ENCODE measurements at places on chromosomes 13 and 19. TPM values are rescaled to one million over a fixed set of nuclear protein-coding genes. Genes with fewer than 3 reads are reported as not detected.
A peak's percentile ranks its signal among the peaks of the same experiment; 100 is the strongest.

NUDT15 gene
- total RNA-seq = 47.8 TPM

- DNase-seq = peak; percentile 81
Measured at GRCh38 chr13:20160306-20161274, at the start of gene GJA3. GJA3 (minus strand) TSS chr13:20161052; CDS start chr13:20143288, 17,764 bp downstream.

GRCh38 chr13:30711375-30711774 lies 24.0 kb upstream of the ALOX5AP start:
- no peak for DNase-seq

DNA sequence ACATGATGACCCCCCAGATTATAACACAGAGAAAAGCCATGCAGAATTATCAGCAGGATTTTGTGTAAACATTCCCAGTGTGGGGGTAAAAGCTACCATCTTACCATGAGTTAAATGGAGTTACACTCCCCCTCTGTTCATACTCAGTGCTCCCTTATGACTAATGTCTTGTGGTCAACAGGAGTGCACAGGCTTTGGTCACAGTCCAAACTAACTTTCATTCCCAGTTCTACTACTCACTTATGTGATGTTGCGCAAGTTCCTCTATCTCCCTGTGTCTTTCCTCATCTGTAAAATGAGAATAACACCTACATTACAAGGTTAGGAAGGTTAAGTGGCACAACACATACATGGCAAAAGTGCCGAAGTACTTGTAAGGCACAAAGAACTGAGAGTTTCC lies 277.9 kb downstream of the RBM26 start:
- DNase-seq = peak; percentile 13

BICRA gene
- total RNA-seq = 0.10 TPM

DNA sequence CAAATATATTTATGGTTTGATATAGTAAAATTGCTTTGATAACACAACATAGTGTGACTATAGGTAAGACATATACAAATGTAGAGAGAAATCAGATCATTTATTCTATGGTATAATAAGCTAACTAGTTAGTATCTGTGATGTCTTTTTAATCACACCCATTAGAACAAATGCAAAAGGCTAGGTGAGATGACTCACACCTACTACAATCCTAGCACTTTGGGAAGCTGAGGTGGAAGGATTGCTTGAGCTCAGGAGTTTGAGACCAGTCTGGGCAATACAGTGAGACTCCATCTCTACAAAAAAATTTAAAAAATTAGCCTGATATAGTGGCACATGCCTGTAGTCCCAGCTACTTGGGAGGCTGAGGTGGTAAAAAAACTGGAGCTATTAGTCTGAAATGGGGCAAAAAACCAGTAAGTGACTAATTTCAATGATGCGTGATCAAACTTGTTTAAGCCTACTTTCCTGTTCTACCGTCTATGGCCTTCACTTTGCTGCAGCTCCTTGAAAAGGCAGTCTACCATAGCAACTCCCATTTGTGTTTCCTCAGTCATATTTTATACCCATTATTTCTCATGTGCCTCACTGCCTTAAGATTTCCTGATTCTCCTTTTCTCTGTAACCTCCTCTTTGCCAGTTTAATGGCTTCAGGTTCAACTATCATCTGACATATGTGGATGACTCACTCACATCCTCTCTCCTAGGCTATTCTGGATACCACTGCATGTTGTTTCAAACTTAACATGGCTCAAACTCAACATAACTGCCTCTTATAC lies 12.5 kb downstream of the ALG5 start:
- no peak for DNase-seq

KASH5 gene
- not detected for total RNA-seq

DCT gene
- total RNA-seq = not detected

GRCh38 chr13:26225896-26226617 lies 3.9 kb upstream of the RNF6 start:
- no peak for DNase-seq

GRCh38 chr19:12899891-12900518 lies 9.0 kb downstream of the GCDH start:
- DNase-seq = no peak

GRCh38 chr19:7864690-7865074 lies 9.5 kb downstream of the PRR36 start:
- no peak for DNase-seq

- DNase-seq = no peak
Measured at GRCh38 chr19:14139944-14140343, 3.6 kb upstream of the ASF1B start.

- DNase-seq = peak; percentile 66
Measured at GRCh38 chr13:97254816-97255215, 32.7 kb downstream of the MBNL2 start.

DKKL1 gene
- not detected for total RNA-seq

DNA sequence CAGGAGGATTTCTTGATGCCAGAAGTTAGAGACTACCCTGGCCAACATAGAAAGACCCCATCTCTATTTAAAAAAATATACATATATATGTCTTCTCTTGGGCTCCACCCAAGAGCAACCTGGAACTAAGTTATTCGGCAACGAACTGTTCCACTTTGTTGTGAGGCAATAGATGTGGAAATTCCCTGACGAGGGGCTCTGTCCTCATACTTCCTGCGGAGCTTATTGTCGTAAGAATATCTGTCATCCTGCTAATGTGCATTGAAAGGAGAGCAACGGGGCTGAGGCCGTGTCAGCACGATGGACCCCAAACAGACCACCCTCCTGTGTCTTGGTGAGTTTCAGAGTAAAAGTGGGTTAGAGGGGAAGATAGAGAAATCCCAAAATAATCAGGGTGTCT lies at the start of gene FCAR:
FCAR (plus strand) TSS at position 246 of the 400 bp plus-strand sequence; CDS start at position 301, 55 bp downstream.
- DNase-seq = no peak

LIG4 gene
- 6.4 TPM for total RNA-seq

DNA sequence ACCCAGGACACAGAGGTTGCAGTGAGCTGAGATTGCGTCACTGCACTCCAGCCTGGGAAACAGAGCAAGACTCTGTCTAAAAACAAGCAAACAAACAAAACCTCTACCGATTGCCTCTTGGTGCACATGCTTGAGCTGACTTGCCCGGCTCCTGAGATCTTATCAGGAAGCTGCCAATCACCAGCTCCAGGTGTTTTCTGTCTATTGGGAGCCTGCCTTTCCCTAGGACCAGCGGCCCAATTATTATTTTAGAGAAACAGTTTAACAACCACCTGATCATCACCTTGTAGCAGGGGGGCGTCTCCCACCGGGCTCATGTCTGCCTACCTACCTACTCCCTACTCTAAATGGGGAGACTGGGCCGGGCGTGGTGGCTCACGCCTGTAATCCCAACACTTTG lies 10.8 kb downstream of the CLEC4M start:
- no peak for DNase-seq

GRCh38 chr13:83215627-83216026 lies 666.6 kb downstream of the SLITRK1 start:
- DNase-seq = no peak

LYPD3 gene
- total RNA-seq = not detected

DNA sequence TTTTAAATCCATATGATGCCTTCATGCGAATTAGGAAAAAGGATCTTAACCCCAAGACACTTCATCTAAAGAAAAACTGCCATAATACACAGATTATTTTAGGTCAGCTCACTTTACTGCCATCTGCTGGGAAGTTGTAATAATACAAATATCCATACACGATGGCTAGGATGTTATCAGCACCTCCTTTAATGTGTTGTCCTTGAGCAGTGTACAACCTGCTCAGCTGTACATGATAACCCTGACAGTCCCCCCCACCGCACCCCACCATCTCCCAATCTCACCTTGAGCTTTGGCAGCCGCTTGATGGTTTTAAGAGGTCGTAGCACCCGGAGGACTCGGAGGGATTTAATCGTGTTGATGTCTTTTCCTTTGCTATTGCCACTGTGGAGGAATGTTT lies 112.2 kb downstream of the IER2 start:
- no peak for DNase-seq

VSTM1 gene
- not detected for total RNA-seq
